Large intestine (tissue), 12 donors: ENCODE measurements at places on chromosomes 4 and X.
A peak's percentile ranks its signal among the peaks of the same experiment; 100 is the strongest.

- no peaks in the 10 kb centered on the region for H3K27me3 ChIP-seq
- DNase-seq: no peak
- H3K36me3 ChIP-seq: no peaks in the 10 kb centered on the region
- H3K27ac ChIP-seq: no peak overlapping the region
These were observed 83.8 kb upstream of the RPL34 start for GRCh38 chr4:108536577-108536976.

DNA sequence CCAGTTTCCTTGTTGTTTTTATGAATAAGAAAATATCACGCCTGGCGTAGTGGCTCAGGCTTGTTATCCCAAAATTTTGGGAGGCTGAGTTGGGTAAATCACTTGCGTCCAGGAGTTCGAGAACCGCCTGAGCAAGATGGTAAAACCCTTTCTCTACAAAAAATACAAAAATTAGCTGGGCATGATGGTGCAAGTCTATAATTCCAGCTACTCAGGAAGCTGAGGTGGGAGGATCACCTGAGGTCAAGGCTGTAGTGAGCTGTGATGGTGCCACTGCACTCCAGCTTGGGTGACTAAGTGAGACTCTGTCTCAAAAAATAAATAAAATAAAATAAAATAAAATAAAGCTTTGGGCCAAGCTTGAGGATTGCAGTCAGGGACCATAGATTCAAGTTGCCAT lies 827.2 kb downstream of the FSTL5 start:
- no peaks in the 10 kb centered on the region for H3K27me3 ChIP-seq
- H3K4me3 ChIP-seq: no peak overlapping the region
- no peak for DNase-seq
- no peak overlapping the region for H3K27ac ChIP-seq
- no peaks in the 10 kb centered on the region for H3K4me1 ChIP-seq

GRCh38 chr4:92735025-92735665 lies 431.4 kb downstream of the GRID2 start:
- DNase-seq: no peak
- H3K4me3 ChIP-seq: no peak overlapping the region

DNA sequence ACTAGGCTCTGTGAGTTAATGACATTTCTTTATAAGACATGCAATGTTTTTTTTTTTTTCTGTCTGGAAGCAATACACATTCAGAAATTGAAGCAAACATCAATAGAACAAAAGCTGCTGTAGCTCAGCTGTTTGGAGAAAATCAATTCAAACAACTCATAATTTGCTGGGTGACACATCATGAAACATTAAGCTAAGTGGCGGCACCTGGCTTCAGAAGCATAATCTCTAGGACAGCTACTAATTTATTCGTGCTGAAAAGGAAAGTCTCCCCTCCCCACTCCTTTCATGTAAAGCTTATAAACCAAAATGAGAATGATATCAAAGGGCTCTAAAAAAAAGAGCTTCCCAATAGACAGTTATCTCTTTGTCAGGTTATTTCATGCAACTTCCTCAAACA lies 73.9 kb downstream of the LUZP4 start:
- H3K4me3 ChIP-seq: no peak overlapping the region
- no peak overlapping the region for H3K27ac ChIP-seq

- no peaks in the 10 kb centered on the region for H3K27me3 ChIP-seq
- no peak overlapping the region for H3K27ac ChIP-seq
- DNase-seq: no peak
- peaks cover 5% of the 10 kb centered on the region for H3K4me1 ChIP-seq
- H3K36me3 ChIP-seq: peaks cover 61% of the 10 kb centered on the region
These were observed 42.2 kb downstream of the SEC31A start for GRCh38 chr4:82848706-82849105.

GRCh38 chr4:7291372-7292114 lies 99.2 kb downstream of the SORCS2 start:
- no peak overlapping the region for H3K27ac ChIP-seq
- no peak for DNase-seq
- no peaks in the 10 kb centered on the region for H3K36me3 ChIP-seq
- peaks cover under 1% of the 10 kb centered on the region for H3K4me1 ChIP-seq
- no peak overlapping the region for H3K4me3 ChIP-seq

DNA sequence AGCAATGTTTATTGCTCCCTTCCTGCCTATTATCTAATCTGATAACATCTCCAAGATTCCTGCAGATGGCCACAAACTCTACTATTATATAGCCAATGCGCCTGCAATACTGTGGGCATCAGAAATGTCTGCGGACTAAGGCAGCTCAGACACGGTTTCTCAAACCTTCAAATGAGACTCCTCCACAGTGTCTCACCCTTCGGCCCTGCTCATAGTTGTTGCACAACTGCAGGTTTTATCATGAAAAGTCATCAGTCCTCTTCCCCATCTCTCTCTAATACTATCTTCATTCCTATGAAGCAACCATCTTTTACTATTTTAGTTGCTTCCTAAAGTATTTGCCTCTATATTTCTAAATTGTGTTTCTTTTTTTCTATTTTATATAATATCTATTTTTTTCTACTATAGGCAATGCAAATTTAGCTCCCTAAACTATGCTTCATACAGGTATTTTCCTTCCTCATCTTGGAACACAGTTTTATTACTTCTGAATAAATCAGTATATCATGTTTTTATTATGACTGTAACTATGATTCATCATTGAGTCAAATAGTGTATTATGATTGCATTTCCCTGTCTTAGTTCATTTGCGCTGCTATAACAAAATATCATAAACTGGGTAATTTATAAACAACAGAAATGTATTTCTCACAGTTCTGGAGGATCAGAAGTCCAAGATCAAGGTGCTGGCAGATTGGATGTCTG lies 129.7 kb upstream of the EDNRA start:
- H3K36me3 ChIP-seq: no peaks in the 10 kb centered on the region
- DNase-seq: no peak
- H3K27ac ChIP-seq: no peak overlapping the region
- H3K27me3 ChIP-seq: no peaks in the 10 kb centered on the region

GRCh38 chr4:8508740-8509139 lies 68.2 kb downstream of the TRMT44 start:
- DNase-seq: no peak
- no peak overlapping the region for H3K27ac ChIP-seq
- no peaks in the 10 kb centered on the region for H3K4me1 ChIP-seq
- H3K27me3 ChIP-seq: no peaks in the 10 kb centered on the region
- H3K36me3 ChIP-seq: no peaks in the 10 kb centered on the region

GRCh38 chrX:119071381-119071780 lies 1.4 kb upstream of the CT47C1 start:
- no peak for DNase-seq
- no peaks in the 10 kb centered on the region for H3K4me1 ChIP-seq
- H3K27me3 ChIP-seq: no peaks in the 10 kb centered on the region
- H3K27ac ChIP-seq: no peak overlapping the region
- no peaks in the 10 kb centered on the region for H3K36me3 ChIP-seq
- no peak overlapping the region for H3K4me3 ChIP-seq

DNA sequence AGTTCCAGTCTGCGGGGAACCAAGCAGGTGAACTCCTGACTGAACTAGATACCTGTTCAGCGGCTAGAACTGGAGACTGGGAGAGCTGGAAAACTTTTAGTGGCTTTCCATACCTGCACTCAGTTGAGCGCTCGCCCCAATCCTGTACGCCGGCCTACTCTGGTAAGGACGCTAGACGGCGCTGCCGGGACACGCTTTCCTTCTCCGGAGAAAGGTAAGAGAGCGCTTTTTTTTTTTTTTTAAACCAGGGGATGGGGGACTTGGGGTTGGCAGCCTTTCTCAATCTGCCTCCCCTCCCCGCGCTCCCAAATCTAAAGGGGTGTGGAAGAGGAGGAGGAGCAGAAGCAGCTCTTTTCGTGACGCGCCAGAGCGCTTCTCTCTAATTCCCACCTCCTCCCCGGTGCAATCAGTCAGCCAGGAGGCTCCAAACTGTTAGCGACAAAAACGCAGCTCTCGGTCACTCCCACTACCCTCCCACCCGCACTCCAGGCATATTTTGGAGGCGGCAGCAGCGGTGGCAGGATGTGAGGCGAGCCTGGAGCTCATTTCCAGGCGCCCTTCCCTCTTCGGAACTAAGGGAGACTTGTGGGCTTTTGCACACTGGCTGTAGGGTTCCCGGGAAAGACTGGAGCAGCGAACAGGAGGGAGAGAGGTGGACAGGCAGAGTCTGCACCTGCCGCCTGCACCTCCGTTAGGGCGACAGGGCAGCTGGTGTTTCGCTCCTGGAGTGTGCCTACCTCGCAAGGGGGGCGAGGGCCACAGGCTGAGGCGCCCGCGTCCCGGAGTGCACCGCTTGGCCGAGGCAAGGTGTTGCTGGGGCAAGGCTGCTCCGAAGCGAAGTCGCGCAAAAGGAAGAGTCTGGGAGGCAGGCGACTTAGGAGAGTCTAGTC lies at the start of gene IL1RAPL2:
TSS of gene IL1RAPL2 (plus strand) at position 409 of the 890 bp plus-strand sequence.
- H3K4me3 ChIP-seq: peak within 1 kb of the TSS; percentile 21
- H3K36me3 ChIP-seq: no peaks in the 10 kb centered on the region
- H3K27ac ChIP-seq: no peak within 1 kb of the TSS
- peak; percentile 2 for DNase-seq
- H3K27me3 ChIP-seq: peaks cover 55% of the 10 kb centered on the region

GRCh38 chr4:128310266-128310697 lies 22.7 kb upstream of the PGRMC2 start:
- H3K4me3 ChIP-seq: no peak overlapping the region
- H3K36me3 ChIP-seq: no peaks in the 10 kb centered on the region
- peak overlapping the region; percentile 79 for H3K27ac ChIP-seq

DNA sequence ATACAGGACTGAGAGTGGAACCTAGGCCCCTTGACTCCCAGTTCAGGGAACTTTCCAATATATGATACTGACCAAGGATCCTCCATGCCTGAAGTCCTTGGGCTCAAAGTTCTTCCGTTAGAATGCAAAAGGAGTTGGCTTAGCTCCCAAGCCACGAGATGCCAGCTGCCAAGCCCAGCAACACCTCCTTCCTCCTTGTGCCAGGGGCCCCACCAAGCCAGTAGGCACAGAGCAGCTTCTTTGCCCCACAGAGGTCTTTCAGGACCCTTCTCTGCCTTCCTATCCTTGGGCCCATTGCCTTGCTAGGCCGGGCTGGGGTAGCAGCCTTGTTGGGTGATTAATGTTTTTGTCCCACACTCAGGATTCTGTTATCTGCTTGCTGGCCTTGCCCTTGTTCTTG lies 105.6 kb downstream of the EFNB1 start:
- no peak overlapping the region for H3K27ac ChIP-seq
- no peak for DNase-seq
- H3K36me3 ChIP-seq: no peaks in the 10 kb centered on the region
- no peak overlapping the region for H3K4me3 ChIP-seq

DNA sequence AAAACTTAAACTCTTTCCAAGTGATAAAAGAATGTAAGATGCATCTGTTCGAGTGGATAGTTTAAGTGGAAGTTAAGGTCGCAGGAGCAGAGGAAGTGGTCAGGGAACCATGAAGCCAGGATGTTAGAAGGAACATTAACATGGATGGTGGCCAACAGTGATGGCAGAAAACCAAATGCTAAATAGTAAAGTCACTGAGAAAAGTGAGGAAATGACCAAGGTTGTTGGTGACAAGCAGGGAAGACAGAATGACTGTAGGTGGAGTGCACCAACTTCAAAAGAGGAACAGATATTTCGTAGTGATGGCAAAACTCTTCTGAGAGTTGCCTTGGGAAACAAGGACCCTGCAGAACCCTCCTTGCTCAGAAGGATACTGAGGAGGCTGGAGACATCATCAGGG lies 226.2 kb downstream of the PALLD start:
- DNase-seq: no peak
- H3K4me3 ChIP-seq: no peak overlapping the region
- no peaks in the 10 kb centered on the region for H3K27me3 ChIP-seq
- H3K36me3 ChIP-seq: no peaks in the 10 kb centered on the region
- no peaks in the 10 kb centered on the region for H3K4me1 ChIP-seq
- no peak overlapping the region for H3K27ac ChIP-seq

- H3K36me3 ChIP-seq: no peaks in the 10 kb centered on the region
- no peak overlapping the region for H3K4me3 ChIP-seq
- no peaks in the 10 kb centered on the region for H3K27me3 ChIP-seq
These were observed 40.2 kb downstream of the HOPX start for GRCh38 chr4:56640621-56641493.

- peak overlapping the region; percentile 98 for H3K27ac ChIP-seq
- peak overlapping the region; percentile 2 for H3K4me3 ChIP-seq
- H3K4me1 ChIP-seq: peaks cover 54% of the 10 kb centered on the region
- no peaks in the 10 kb centered on the region for H3K27me3 ChIP-seq
- peak; percentile 93 for DNase-seq
- peaks cover 19% of the 10 kb centered on the region for H3K36me3 ChIP-seq
These were observed 21.5 kb downstream of the FHDC1 start for GRCh38 chr4:152957437-152958171.

GRCh38 chr4:40686081-40686913 lies 56.6 kb upstream of the RBM47 start:
- no peaks in the 10 kb centered on the region for H3K4me1 ChIP-seq
- H3K36me3 ChIP-seq: no peaks in the 10 kb centered on the region
- no peak for DNase-seq
- H3K27me3 ChIP-seq: no peaks in the 10 kb centered on the region

DNA sequence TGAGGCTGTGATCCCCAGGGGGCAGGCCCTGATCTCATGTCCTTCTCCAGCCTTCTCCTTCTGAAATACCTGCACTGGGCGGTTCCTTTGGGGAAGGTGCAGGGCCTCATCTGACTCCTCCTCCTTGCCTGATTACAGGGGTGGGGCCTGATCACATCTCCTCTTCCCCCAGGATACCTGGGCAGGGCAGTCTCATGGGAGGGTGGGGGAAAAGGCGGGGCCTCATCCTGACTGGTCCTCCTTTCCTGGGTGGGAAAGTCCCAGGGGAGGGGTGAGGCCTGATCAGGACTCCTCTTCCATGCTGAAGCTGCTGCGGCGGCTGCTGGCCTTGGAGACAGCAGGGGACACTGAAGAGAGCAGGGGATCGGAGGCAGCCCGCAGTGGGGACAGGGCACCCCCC lies 13.3 kb downstream of the TFE3 start:
- peak; percentile 85 for DNase-seq
- peaks cover 30% of the 10 kb centered on the region for H3K36me3 ChIP-seq
- H3K4me1 ChIP-seq: peaks cover 7% of the 10 kb centered on the region
- no peaks in the 10 kb centered on the region for H3K27me3 ChIP-seq

DNA sequence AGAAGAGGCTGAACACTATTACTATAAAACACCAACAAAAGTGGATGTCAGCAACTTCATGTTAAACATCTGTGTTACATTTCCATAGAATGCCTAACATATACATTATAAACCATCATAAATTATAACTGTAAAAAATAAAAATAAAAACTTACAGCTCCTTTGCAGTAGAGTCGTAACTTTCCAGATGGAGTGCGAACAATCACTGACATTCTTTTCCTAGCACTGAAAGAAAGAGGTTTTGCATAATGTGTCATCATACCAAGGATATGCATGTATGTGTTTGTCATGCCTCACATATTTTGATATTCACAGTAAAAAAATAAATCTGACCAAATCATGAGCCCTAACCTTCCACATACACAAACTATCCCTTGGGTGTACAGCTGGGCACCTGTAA lies 113.1 kb downstream of the ATP8A1 start:
- no peaks in the 10 kb centered on the region for H3K4me1 ChIP-seq
- peaks cover 14% of the 10 kb centered on the region for H3K36me3 ChIP-seq
- H3K4me3 ChIP-seq: no peak overlapping the region
- DNase-seq: no peak

DNA sequence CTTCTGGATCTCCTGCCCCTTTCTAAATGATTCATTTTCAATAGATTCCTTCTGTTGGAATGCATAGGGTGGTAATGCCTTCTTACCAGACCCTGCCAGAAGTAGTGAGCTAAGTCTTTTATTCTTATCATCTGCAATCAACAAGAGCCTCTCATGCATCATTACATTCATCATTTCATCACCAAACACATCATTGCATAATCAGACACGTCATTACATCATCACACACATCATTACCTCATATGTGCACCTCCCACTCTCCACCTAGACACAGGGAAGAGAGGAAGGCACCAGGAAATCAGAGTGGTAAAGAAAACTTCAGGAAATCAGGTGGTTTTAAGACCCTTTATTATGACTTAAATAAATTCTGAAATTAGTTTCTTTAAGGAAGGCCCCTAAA lies 45.0 kb downstream of the VCX2 start:
- H3K36me3 ChIP-seq: no peaks in the 10 kb centered on the region
- no peak for DNase-seq
- H3K27me3 ChIP-seq: no peaks in the 10 kb centered on the region
- no peaks in the 10 kb centered on the region for H3K4me1 ChIP-seq
- no peak overlapping the region for H3K27ac ChIP-seq
